ENCODE measurements at places on chromosomes 3 and 15. TPM values are rescaled to one million over a fixed set of nuclear protein-coding genes. Genes with fewer than 3 reads are reported as not detected.
A peak's percentile ranks its signal among the peaks of the same experiment; 100 is the strongest.

The GAP43 gene
- not detected for total RNA-seq

The CPNE9 gene
- total RNA-seq = not detected

The DPPA2 gene
- total RNA-seq = 0.51 TPM

The MINDY4B gene
- total RNA-seq = not detected

The HESX1 gene
- 1.7 TPM for total RNA-seq

The AQP9 gene
- total RNA-seq = not detected

The SAMD7 gene
- total RNA-seq = not detected

The GOLGA6B gene
- total RNA-seq = not detected

The CORO2B gene
- total RNA-seq = not detected

The ZNF860 gene
- total RNA-seq = 3.5 TPM

The LRRIQ4 gene
- total RNA-seq = not detected

The LTK gene
- not detected for total RNA-seq

The FBXL2 gene
- 5.7 TPM for total RNA-seq

The WNT7A gene
- 0.03 TPM for total RNA-seq

The TMEM212 gene
- not detected for total RNA-seq

The TRIM42 gene
- total RNA-seq = not detected

GRCh38 chr3:65945480-65945879 is 93.2 kb downstream of the MAGI1 start:
- no peak for DNase-seq

- no peak for DNase-seq
Measured at GRCh38 chr15:70164910-70165715, 67.4 kb upstream of the TLE3 start.

- no peak for DNase-seq
Measured at GRCh38 chr3:116824208-116824607, 114.6 kb downstream of the TUSC7 start.

GRCh38 chr3:29757054-29757777 is 476.3 kb downstream of the RBMS3 start:
- DNase-seq = no peak

DNA sequence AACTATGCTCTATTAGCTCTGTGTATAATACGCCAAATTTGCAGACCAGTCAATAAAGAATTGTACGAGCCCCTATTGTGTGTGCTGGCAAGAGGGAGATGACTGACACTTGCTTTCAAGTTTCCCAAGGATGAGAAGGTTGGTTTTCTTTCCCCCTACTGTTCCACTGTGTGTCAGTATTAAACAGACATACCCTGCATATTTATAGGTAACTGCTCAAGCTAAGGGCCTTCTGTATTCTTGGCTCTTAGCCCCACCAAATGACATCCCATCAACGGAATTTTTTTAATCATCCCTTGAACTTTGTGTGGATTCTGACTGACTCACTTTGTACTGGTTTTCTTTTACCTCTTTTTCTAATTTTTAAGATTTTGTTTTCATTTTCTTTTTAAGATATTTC is 60.6 kb upstream of the GYG1 start:
- DNase-seq = no peak

DNA sequence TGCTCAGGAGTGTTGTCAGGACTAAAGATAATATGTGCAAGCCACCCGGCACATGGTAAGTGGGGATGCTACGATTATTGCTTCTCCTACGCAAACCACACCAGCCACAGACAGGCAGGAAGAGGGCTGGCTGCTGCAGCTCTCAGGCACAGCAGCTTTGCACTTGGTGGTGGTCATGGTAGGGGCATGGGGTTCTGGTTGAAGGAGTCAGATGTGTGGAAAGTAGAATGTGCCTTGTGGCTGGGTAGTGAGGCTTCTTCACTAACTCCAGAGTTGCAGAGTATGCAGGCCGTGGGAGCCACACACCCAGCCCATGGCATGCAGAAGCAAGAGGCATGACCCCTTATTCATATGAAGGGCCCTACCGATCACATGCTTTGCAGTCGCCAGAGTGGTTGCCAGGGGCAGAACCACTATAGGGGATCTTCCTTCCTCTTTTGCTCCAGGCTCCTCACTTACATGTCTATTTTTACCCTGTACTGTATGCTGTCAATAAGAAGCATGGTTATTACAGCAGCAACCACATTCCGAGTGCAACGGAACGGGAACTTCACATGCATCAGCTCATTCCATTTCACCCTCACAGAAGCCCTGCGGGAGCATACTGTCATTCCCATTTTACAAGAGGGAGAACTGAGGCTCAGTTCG is 59.2 kb upstream of the HERC1 start:
- no peak for DNase-seq

DNA sequence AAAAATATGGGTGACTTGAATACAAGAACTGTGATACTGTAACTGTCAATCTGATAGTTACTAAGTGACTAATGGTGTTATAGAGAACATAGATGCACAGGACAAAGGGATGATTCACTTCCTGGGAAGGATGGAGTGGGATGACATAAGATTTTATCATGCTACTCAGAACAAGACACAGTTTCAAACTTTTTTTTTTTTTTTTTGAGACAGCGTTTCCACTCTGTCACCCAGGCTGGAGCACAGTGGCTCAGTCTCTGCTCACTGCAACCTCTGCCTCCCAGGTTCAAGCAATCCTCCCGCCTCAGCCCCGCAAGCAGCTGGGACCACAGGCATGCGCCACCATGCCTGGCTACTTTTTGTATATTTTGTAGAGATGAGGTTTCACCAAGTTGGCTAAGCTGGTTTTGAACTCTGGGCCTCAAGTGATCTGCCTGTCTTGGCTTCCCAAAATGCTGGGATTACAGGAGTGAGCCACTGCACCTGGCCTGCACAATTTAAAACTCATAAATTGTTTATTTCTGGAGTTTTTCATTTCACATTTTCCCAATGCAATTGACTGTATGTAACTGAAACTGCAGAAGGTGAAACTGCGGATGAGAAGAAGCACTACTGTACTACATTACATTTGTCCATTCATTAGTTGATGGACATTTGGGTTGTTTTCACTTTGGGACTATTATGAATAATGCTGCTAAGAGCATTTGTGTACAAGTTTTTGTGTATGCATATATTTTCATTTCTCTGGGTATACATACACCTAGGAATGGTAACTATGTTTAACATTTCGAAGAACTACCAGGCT is 40.6 kb downstream of the ADIPOQ start:
- peak; percentile 65 for DNase-seq

- DNase-seq = no peak
Measured at GRCh38 chr3:110859336-110859735, 212.3 kb upstream of the NECTIN3 start.

DNA sequence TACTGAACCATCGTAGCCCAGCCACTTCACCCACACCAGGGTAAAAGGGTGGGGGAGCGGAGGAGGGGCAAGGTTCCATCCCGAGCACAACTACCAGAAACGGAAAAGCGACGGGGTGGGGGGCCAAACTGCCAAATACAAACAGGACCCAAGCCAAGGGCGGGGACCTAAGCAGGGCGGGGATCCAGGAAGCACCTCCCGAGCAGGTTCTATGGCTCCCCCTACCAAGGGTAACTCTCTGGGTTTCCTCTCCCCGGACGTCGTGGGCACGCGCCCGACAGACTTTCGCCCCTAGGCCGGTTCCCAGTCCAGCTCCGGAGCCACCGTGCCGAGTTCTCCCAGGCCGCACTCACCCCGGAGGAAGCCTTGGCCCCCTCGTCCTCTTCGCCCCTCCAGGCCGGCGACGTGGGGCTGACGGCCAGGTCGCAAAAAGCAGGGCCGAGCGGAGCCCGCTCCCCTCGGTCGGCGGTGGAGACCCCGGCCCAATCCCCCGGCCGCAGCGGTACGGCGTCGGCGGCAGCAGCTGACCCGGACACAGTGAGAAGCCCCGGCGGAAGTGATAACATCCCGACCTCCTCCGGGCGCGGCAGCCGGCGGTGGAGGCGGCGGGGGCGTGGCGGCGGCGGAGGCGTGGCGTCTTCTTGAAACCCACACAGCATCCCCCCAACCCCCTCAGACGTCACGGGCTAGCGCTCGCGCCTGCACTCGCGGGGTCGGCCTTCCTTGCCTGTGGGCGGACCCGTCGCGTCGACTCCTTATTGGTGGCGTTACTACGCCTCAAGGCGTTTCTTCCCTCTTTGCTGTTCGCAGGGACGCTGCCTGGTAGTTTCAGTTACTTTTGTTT is at the start of gene BNIP2:
BNIP2 (minus strand) TSS at position 539 of the 844 bp plus-strand sequence. CDS start 6,863 bp downstream, outside the sequence.
- peak; percentile 97 for DNase-seq

DNA sequence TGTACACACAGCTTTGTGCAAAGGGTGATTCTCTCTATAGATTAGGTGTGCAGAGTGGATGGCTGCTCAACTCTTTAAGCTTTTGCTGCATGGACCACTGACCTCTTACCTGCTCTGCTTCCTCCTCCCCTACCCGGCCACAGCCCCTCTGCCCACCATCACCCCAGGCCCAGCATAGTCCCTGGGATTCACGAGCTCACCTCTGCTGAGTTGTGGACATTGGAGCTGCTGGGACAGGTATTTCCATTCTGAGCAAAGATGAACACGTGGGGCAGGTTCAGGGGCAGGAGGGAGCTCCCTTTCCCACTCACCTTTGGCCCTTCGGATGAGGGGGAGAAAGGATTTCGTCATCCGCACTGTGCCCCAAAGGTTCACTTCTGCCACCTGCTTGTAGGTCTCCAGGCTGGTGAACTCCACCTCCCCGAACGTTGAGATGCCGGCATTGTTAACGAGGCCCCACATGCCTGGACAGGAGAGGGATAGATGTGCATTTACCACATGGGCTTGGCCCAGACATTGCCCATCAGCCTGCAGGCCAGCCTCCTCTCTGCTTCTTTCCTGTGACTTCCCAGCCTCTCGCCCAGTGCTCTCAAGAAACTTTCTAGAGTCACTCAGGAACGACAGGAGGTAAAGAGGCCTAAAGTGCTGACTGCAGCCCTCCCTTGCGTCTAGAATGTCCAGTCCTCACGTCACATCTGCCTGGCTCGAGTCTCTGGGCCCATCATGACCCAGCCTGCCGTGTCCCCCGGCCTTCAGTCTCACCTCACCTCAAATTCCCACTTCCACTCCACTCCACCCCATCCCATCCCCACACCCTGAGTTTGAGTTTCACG is 41.6 kb downstream of the BDH1 start:
- no peak for DNase-seq

GRCh38 chr3:40689837-40690236 is 165.1 kb downstream of the ZNF621 start:
- no peak for DNase-seq

- DNase-seq = no peak
Measured at GRCh38 chr3:44632193-44632592, 7.4 kb downstream of the ZNF197 start.

DNA sequence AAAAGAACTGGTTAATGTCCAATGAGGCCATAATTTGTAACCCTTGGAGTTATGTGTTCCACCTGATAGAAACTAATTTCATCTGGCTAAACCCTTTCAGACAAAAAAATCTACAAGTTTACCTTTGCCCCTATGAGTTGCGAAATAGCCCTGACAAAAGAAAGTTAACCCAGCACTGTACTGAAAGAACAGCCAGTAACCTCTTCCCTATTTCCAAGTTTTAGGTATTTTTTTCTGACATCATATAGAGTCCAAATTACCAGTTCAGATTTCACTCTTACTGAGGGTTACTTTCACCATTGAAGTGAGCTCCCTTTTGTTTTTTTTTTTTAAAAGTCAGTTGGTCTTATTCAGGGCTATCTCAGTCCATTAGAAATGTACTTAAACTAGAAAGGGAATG is 42.8 kb upstream of the PTPRG start:
- DNase-seq = no peak

- DNase-seq = no peak
Measured at GRCh38 chr15:62848632-62849050, 193.9 kb upstream of the TPM1 start.

- no peak for DNase-seq
Measured at GRCh38 chr15:71508081-71508682, 302.2 kb upstream of the NR2E3 start.

DNA sequence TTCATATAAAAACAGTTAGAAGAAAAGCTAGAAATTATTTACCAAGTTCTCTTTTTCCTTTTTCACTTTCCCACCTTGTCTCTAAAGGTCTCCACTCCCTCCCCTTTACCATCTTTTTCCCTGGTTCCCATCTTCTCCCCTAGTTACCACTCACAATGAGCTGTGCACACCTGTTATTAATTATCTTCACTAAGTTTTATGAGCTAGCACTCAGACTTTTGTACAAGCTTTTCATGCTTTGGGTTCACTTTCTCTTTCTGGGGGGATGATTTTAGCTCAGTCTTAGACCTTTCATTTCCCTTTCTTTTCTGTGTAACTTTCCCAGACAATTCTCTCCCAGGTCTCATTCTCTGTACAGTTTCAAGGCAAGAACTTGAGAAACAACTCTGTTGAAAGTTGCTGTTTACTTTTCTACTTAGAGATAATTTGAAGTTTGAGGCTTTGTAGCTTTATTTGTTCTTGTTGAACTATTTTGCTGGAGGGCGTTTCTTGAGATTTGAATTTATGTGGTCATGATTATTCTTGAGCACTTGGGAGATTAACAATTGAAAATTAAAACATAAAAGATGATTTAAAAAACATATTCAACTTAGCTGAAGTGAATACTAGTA is 24.0 kb upstream of the AADAC start:
- DNase-seq = no peak

- peak; percentile 95 for DNase-seq
Measured at GRCh38 chr3:183764847-183765731, 60.3 kb downstream of the MAP6D1 start.

GRCh38 chr15:73028831-73029451 is 23.3 kb upstream of the NEO1 start:
- DNase-seq = no peak

DNA sequence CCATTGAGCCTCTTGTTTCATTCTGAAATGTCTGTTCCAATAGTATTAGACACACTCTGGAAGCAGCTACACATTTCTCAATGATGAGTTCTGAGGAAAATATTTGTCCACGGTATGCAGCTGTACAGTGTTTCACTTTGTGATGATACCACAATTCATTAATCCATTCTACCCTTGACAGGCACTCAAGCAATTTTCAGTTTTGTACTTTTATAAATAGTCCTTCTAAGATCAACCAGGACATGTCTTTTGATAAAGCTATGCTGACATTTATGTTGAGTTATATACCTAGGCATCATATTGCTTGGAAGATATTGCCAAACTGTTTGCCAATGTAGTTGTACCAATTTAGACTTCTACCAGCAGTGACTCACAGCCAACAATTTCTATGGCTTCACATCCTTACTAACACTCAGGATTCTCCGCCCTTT is 165.1 kb upstream of the COL8A1 start:
- DNase-seq = no peak

DNA sequence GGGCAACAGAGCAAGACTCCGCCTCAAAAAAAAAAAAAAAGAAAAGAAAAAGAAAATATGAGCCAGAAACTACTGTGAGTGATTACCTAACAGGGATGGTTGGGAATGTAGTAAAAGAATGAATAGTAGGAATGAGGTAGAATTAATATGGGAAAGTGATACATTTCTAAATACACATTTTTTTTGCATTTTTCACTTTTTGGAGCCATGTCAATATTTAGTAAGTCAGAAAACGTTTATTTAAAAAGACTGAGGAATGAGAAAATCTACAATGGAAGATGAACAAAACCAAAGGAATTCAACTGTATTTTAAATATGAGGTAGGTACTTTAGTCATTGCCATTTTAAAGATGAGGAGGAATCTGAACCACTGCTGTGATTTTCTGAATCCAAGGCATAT is 817.2 kb upstream of the CADM2 start:
- no peak for DNase-seq

GRCh38 chr3:117252208-117252607 is 542.6 kb downstream of the TUSC7 start:
- DNase-seq = peak; percentile 74

- DNase-seq = no peak
Measured at GRCh38 chr3:10413041-10413440, 92.1 kb upstream of the SEC13 start.

- DNase-seq = no peak
Measured at GRCh38 chr3:21509731-21510470, 241.1 kb downstream of the ZNF385D start.
